ENCODE measurements at places on chromosomes 7 and 10. TPM values are rescaled to one million over a fixed set of nuclear protein-coding genes. Genes with fewer than 3 reads are reported as not detected.

ZNF488 gene
- total RNA-seq, result not detected

GRCh38 chr10:121313119-121313875 is 284.9 kb downstream of the FGFR2 start:
- no peak for DNase-seq

GRCh38 chr7:146411975-146412374 is 295.4 kb downstream of the CNTNAP2 start:
- DNase-seq, result no peak

DNA sequence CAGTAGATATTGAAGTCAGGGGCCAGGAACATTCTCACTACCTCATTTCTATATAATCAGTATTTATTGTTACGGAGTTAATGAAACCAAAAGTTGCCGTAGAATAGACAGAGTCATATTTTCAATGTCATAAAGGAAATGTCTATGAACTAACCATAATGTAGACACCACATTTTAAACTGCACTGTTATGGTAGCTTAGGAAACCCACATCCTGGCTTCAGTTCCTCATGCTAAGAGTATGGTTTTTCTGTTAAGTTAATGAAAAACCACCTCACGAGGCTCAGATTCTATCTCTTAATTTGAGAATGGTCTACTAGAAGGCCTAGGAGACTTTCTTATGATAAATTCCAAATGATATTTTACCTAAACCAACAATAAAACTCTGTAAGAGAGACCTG is 166.5 kb downstream of the TMEM26 start:
- DNase-seq, result no peak

DNA sequence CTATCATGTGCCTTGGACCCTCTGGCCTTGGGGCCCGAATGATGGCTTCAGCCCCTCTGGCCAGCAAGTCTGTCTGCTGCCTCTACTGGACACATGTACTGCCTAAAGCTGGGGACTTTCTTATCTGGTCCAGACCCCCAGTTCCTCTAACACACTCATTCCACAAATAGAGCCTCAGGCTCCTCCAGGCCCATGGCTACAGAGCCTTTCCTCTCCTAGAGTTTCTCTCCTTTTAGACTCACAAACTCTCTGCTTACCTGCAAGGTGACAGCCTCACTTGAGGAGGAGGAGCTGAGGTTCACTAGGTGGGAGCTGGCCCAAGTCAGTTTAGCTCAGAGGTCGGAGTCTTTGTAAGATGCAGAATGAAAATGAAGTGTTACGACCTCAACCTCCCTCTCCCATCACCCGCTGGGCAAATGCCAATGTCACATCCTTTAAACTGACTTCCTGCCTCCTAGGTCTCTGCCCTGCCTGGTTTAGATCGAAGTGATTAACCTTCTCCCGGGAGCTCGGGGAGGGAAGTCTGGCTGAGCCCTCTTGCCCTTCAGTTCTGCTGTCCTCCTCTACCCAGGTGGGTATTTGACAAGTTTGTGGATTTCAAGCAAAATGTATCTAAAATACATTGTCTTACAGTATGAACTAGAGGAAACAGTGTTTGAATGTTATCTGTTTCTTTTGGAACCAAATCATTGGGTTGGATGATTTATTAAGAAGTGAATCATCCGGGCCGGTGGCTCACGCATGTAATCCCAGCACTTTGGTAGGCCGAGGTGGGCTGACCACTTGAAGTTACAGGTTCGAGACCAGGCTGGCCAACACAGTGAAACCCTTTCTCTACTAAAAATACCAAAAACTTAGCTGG is 71.9 kb upstream of the TNS3 start:
- DNase-seq, result peak; percentile 37

- no peak for DNase-seq
These were observed 756.8 kb downstream of the LRMDA start for GRCh38 chr10:76188216-76188615.

GOLGA7B gene
- total RNA-seq, result 1.8 TPM

- no peak for DNase-seq
These were observed 33.7 kb downstream of the CFAP58 start for GRCh38 chr10:104387130-104387888.

GRCh38 chr10:80530251-80530650 is 7.5 kb upstream of the SH2D4B start:
- DNase-seq, result no peak

- peak; percentile 75 for DNase-seq
These were observed 1.9 kb upstream of the PLAU start for GRCh38 chr10:73908853-73909539.

PLEKHS1 gene
- 0.12 TPM for total RNA-seq

DNA sequence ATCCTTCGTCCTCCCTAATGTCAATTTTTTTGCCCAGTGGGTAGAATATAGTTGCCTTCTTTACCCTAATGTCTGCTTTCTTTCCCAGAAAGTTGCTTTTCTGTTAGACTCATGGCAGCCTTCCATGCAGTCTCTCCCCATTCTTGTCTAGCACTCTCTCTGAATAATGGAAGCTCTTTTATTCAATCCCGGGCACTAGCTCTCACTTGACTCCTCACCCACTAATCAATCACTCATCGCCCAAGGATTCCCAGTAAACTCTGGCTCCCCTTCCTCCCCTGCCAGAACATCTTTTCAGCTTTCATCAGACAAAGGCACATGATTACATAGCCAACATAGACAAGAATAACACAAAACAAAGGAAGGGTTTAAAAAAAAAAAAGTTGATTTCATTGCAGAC is 100.2 kb upstream of the RELN start:
- DNase-seq, result no peak

GRCh38 chr7:14748461-14748860 is 154.1 kb downstream of the DGKB start:
- no peak for DNase-seq

CYP2E1 gene
- 0.42 TPM for total RNA-seq
